ENCODE measurements at places on chromosomes 13 and 19.

DNA sequence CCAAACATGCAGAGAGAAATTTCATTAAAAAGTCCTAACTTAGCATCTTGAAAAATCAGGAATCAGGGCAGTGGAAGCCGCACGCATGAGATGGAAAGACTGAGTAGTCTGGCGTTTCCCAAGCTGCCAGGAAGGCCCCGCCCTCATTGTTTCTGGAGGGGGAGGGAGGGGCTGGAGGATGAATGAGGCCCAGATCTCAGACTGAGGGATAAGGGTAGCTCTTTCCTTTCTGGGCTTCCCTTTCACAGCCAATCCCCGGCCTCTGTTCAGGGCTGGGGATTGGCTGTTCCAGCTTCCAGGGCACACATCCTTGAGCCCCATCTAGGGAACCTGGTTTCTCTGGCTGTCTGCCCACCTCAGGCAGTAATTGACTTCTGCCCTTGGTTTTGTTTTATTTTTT, 7.3 kb downstream of the C19orf53 start:
- no peak for DNase-seq

GRCh38 chr13:113989585-113990300, 15.9 kb upstream of the C13orf46 start:
- no peak for DNase-seq

GRCh38 chr19:10421240-10422045, 1.1 kb downstream of the PDE4A start:
- no peak for DNase-seq

GRCh38 chr13:19155321-19155861, 26.2 kb downstream of the TUBA3C start:
- DNase-seq, result no peak

DNA sequence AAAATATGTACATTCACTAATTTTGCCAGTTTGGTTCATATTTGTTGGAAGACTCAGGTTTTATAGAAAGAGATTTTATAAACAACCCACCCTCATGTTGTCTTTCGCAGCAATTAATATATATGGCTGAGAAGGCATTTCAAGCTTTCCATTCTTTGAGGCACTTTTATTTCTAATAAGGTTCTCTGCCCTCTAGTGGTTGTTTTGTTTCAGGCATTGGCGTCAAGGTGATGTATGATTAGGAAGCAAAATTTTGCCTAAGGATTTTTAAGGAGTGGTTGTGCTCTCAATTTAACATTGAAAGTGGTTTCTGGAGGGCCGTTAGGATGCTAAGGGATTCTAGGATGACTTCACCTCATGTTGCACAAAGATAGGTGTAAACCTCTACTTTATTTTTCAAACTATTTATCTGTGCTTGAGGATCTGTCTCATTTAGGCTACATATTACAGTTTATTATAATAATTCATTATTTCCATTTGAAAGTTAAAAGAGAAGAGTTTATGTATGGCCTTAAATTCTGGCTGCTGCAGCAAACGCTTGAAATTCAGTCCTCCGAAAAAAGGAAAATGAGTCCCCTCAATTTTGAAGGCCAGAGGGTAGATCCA, 35.9 kb downstream of the OXGR1 start:
- no peak for DNase-seq

- no peak for DNase-seq
Observed at GRCh38 chr13:44140888-44141724, 232.5 kb upstream of the SERP2 start.

GRCh38 chr13:32228330-32229041, 86.7 kb downstream of the ZAR1L start:
- no peak for DNase-seq

DNA sequence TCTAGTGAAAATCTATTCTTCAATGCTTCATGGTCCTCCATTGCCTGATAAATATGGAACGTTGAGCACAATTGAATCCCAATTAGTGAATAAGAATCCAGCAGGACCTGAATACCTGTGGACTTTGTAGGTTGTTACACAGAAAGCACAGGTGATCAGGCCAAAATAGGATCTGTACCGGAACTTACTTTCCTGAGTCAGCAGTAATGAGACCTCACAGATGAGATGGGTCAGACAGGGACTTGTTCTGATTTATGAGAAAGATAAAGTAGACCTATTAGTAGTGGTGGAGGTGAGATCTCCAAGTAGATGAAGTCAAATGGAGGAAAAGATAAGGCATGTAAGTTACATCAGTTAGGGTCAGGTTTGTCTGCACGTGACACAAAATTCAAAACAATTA, 351.1 kb downstream of the MTUS2 start:
- no peak for DNase-seq

GRCh38 chr13:41056826-41057711, 4.2 kb upstream of the WBP4 start:
- DNase-seq, result no peak

GRCh38 chr13:42891591-42891990, 100.5 kb downstream of the EPSTI1 start:
- DNase-seq, result no peak

GRCh38 chr13:70188567-70188966, 80.3 kb upstream of the KLHL1 start:
- DNase-seq, result no peak

DNA sequence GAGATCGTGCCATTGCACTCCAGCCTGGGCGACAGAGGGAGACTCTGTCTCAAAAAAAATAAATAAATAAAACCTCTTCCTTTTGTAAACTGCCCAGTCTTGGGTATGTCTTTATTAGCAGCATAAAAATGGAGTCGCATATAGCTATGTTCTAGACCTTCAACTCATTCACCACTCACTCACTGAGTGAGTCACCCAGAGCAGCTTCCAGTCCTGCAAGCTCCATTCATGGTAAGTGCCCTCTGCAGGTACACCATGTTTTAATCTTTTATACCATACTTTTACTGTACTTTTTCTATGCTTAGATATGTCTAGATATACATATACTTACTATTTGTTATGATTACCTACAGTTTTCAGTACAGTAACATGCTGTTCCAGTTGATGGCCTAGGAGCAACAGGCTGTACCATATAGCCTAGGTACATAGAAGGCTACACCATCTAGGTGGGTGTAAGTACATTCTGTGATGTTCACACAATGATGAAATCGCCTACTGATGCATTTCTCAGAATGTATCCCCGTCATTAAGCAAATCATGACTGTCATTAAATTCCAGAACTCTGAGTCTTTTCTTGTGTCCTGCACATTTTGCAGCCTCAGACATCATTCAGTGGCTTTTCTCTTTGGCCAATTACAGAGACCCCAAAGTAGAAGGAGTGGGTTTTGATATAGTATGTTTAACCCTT, 13.7 kb upstream of the FARP1 start:
- DNase-seq, result no peak

- no peak for DNase-seq
Observed at GRCh38 chr13:80361298-80361697, 20.4 kb upstream of the SPRY2 start.

GRCh38 chr19:5480427-5480836, 25.2 kb downstream of the ZNRF4 start:
- DNase-seq, result no peak

DNA sequence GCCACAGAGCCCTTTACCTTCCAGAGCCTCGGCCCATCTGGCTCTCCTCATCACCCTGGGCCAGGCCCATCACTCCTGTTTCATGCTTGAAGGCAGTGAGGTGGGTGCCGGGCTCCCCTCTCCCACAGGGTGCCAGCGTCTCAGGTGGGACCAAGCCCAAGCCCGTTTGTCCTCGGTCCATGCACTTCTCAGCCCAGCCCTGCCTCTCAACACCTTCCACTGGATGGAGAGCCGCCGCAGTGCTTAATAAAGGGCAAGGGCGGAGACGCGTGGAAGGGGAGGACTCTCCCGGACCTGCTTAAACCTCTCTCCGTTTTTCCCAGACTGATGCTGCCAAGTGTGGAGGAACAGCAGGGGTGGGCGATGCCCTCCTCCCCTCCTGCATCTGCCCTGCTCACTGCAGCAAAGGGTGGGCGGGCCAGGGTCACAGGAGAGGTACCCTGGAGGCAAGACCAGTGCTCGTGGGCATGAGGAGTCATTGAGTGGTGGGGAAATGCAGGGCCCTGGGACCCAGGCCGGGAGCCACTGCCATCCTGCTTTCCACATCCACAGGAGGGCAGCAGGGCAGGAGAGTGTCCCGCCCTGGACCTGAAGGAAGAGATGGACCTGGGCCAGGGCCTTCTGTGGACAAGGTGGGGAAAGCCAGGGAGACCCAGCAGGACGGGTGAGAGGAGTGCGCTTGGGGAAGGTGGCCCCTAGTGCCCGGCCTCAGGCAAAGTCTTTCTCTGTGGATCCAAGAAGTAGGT, 9.7 kb upstream of the ATP11A start:
- DNase-seq, result no peak

GRCh38 chr13:78816154-78816553, 157.2 kb upstream of the OBI1 start:
- no peak for DNase-seq

DNA sequence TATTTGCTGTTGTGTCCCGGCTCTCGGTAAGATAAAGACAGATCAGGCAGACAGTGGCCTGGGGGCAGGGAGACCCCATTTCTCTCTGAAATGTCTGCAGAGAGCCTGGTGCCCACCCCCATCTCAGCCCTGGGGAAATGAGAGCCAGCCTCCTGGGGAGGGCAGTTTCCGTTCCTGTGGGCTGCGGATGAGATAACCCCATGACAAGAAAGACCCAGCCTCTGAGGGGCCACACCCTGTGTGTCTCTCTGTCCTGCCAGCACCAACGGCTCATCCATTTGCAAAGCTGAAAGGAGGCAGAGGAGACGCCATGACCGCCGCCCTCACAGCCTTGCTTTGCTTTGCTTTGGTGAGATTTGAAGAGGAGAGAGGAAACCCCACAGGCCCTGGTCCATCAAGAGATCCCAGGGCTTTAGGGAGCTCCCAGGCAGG, 28.1 kb upstream of the KIR3DL3 start:
- DNase-seq, result no peak

- no peak for DNase-seq
Observed at GRCh38 chr19:21328406-21328805, 804 bp downstream of the ZNF708 start.

DNA sequence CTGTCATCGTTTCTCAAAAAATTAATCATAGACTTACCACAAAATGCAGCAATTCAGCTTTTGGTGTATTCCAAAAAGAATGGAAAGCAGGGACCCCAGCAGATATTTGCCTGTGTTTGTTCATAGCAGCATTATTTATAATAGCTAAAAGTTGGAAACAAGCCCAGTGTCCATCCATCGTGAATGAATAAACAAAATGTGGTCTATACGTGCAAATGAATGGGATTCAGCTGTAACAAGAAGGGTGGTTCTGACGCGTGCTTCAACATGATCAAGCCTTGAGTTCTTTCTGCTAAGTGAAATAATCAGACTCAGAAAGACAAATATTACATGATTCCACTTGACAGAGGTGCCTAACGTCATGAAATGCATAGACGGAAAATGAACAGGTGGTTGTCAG, 36.4 kb downstream of the PSG11 start:
- DNase-seq, result no peak

DNA sequence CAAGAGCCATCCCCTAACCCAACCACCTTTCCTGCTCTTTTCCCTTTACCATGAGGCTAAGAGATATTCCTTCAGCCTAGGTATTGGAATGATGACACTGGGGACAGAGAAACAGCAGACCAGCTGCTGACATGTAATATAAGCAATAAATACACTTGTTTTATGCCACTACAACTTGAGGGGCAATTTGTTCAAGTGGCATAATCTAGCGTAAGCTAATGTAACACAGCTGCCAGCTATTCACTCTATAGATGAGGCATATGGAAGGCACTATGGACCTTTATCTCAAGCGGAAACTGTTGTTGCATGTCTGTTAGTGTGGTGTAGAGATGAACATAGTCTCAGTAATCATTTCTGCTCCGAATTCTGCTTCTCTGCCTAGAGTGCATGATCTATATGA, 111.1 kb downstream of the STARD13 start:
- DNase-seq, result no peak

DNA sequence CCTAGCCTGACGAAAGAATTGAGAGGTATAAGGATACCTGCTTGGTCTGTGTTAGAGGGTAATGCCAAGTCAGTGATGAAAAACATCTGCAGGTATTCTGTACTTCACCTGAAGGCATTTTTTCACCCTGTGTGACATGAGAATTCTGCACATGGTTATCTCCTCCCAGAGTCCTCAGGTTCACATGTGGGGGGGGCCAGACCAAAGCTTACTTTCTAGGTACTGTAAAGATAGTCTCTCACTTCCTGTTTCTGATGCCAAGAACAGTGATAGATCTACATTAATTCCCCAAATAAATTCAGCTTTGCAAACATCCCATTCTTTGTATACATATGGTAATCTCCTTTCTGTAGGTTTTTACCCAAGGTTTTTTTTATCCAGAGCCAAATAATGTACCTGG, 53.4 kb downstream of the GPC6 start:
- no peak for DNase-seq

GRCh38 chr13:111118898-111119607, 3.9 kb downstream of the ARHGEF7 start:
- no peak for DNase-seq

DNA sequence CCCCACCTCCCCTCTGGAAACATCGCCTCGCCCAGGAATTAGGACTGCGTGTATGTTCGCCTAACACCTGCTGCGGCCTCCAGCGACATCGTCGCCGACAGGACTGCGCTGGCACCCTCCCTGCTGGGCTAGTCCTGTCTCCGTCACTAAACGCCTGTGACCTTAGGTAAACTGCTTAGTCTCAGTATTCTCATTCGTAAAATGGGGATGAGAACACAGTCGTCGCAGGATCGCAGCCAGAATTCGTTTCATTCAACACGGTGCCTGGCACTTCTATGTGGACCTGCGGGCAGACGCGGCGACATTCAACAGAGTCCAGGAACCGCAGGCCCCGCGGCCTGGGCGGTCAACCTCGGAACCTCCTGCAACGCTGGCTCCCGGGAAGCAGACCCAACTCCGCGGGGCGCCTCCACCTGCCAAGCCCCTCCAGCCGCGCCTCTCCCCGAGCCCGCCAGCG, 485 bp downstream of the CRYL1 start:
- no peak for DNase-seq

- DNase-seq, result no peak
Observed at GRCh38 chr19:11814700-11815035, 595 bp downstream of the ZNF440 start.

- no peak for DNase-seq
Observed at GRCh38 chr13:111129465-111130115, 14.5 kb downstream of the ARHGEF7 start.

DNA sequence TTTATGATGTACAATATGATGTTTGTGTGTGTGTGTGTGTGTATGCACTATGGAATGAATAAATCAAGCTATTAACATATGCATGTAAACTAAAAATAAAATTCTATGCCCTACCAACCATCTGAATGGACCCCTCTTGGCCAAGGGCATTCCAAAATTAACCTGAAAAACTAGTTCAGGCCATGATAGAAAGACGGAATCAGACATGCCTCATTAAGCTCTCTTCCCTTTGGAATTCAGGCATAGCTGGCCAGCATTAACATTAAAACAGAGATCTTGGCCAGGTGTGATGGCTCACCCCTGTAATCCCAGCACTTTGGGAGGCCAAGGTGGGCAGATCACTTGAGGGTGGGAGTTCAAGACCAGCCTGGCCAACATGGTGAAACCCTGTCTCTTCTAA, 18.3 kb upstream of the SLC1A6 start:
- DNase-seq, result no peak

GRCh38 chr13:32136061-32136460, 104.5 kb downstream of the FRY start:
- no peak for DNase-seq
